Stimulated activated CD8-positive, alpha-beta memory T cell treated with anti-CD3 and anti-CD28 coated beads, Interleukin-4, amount 100 ng/mL, for 4 hours (primary cell): ENCODE measurements at places on chromosomes 2 and 18.

GRCh38 chr2:227198866-227199265 is 34.4 kb downstream of the COL4A3 start:
- no peak for DNase-seq

GRCh38 chr18:35827275-35827902 is 145.1 kb upstream of the RMP24 start:
- DNase-seq: no peak

DNA sequence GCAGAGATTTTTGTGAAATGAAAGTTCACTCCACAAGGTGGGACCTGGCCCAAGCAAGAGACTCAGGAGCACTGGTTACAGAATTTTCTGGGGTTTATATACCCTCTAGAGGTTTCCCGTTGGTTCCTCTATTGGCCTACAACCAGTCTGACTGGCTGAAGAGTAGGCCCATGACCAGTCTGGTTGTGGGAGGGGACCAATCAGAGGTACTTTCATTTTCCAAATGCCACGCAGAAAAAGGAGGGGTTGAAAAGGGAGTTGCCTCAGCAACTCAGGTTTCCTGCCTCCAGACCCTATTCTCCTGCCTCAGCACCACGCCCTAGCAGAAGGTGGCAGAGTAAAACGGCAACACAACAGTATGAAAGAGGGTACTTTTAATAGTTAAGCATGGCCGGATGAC is 98.4 kb downstream of the COLEC12 start:
- no peak for DNase-seq

DNA sequence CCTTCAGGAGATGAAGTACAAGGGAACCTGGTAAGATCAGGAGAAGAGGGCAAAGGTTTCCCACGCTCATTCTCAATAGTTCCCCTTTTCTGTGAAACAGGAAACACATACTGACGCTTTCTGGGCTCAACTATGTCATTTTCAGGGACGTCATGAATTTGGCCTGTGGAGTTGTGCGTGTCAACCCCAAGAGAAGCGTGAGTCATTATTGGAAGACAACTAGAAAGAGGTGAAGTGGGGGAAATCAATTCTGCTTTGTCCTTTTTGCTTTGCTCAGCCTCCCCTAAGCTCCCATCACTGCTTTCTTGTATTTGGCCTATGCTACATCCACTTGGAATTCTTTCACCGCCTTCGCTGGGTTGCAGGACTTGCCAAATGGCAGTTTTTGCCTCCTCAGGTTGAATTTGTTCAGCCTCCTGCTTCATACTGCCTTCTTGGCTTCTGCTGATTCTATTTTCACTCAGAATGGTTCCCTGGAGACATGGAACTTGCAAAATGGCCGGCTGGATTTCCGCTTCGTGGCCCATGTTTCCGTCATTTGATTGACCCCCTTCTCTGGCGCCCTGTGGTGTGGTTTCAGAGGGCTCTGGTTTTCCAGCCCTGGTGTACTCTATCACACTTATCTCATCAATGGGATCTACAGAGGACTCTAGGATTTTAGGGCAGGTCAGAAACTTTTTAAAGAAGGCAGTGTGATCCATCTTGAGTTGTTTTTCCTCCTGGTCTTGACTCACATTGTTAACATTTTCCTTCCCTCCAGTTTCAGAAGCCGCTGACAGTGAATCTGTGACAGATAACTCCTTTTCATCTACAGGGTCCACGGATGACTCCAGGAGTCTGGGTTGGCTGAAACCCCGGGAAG is 93.3 kb downstream of the ALPK2 start:
- no peak for DNase-seq

- DNase-seq: no peak
Measured at GRCh38 chr2:33230842-33231241, 245.6 kb upstream of the RASGRP3 start.

DNA sequence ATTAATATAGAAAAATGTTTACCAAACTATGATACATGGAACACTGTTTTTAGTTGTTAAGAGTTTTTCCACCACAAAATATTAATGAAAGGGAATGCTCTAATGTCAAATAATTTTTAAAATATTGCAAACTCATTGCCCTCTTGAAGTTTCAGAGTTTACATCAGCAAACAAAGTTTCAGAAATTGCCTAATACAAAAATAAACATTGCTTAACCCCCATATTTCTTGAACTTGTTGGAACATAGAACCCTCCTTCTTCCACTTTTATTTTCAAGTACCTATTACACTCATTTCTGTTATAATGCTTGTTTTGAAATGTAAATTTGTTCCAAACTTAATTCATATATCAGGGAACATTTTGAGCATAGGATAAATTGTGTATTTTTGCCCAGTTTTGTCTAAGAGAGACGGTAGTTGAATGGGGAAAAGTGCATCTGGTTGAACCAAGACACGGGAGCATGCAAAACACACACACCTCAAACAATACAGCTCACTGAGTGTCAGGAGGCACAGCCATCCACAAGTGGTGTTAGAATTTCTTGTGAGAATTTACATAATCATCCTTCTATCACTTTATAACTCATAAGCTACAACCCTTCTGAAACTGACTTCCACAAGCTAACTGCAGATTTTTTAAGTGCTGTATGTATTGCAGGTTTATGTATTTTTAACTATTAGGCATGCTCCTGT is 5.3 kb upstream of the MC4R start:
- no peak for DNase-seq

- peak; percentile 58 for DNase-seq
Measured at GRCh38 chr2:85678794-85679672, 11.0 kb upstream of the SFTPB start.

- DNase-seq: no peak
Measured at GRCh38 chr2:236840215-236840614, 245.5 kb upstream of the COPS8 start.

GRCh38 chr2:173164396-173164795 is 88.8 kb downstream of the MAP3K20 start:
- DNase-seq: no peak

DNA sequence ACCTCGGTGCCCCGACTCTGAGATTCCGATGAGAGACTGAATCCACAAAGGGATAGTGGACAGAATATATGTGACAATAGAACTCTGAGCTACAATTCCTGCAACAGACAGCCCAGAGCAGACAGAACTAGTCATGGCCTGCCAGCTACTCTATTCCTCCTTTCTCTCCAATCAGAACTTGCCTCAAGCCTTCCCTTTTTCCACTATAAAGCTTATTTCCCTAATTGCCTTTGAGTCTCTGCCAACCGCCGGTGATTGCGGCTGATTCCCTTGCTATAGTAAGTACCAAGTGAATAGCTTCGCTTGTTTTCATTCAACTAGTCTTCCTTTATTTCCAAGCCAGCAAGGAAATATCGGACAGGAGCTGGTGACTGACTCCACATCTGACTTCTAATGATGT is 96.8 kb downstream of the DSC3 start:
- DNase-seq: no peak

GRCh38 chr2:3292416-3292815 is 85.2 kb downstream of the EIPR1 start:
- no peak for DNase-seq

DNA sequence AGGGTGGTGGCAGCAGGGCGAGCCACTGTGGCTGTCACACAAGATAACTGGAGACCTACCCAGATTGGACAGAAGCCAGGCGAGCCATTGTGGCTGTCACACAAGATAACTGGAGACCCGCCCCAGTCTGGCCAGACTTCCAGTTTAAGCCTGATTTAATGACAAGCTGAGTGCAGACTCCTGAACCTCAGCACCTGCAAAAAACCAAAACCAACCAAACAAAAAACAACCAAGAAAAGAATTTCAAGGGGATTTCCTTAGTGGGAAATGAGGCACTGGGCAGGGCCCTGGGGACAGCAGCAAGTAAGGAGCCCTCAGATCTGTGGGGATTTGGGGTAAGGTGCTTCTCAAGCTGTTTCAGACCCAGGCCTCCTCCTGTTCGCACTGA is 95.2 kb upstream of the BOD1L2 start:
- no peak for DNase-seq

- DNase-seq: no peak
Measured at GRCh38 chr2:216215658-216216390, 106.7 kb downstream of the XRCC5 start.

GRCh38 chr18:36809590-36810381 is 19.0 kb downstream of the TPGS2 start:
- DNase-seq: no peak

GRCh38 chr18:25298853-25299274 is 53.1 kb downstream of the ZNF521 start:
- no peak for DNase-seq

DNA sequence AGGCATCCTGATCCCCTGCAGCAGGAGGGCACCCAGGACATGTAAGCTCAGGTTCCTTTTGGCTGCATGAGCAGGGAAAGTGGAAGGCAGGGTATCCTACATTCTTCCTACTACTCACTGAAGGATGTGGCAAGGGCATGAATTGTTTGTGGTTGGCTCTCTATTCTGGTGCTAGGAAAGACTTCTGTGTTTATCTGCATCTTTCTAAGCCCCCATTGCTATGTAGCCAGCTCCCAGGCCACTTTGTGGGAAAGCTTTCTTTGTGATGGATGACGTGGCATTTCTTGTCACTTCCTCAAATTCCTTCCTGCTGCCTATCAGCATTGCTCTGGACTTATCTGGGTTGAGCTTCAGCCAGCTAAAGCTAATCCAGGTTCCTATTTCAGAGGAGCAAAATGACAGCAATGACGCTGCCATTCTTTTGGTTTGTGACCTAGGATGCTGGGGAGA is 46.2 kb downstream of the MEIS1 start:
- DNase-seq: no peak

GRCh38 chr2:134253804-134254203 is at the start of gene MGAT5:
Gene MGAT5 (plus strand): TSS chr2:134254072. CDS start chr2:134254404, 332 bp downstream.
- DNase-seq: no peak

- DNase-seq: no peak
Measured at GRCh38 chr18:36335476-36336279, 38.2 kb downstream of the FHOD3 start.

DNA sequence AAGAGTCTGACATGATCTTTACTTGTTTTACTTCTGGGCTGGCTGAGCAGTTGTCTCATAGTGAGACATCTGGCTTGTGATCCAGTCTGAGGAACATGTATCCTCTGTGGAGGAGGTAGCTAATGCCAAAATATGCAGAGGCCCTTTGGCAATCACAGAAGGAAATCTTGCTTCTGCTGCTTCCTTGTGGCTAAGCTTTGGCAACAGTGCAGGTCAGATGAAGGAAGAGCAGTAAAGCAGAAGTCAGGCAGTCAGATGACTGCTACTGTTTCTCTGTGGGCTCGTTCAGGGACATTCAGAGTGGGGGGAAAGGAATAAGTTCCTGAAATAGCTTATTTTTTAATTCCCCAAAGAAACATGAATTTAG is 22.3 kb downstream of the DOK1 start:
- no peak for DNase-seq

DNA sequence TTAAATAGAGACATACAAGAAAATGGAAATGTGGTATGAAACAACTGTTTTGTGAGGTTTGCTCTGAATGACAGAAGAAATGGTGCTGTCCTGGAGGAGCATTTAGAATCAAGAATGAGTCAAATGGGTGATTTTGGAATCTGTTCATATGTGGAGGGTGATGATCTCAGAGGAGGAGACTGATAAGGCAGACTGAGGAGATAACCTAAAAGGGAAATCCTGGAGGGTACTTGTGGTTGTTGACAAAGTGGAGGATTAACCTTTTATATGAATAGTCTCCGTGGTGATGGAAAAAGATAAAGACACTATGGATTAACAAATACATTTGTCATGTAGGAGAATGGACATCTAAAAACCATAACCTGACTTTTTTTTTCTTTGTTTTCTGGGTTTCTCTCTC is 74.1 kb downstream of the MMADHC start:
- DNase-seq: no peak

- no peak for DNase-seq
Measured at GRCh38 chr2:217270485-217271121, 410.7 kb upstream of the TNP1 start.

GRCh38 chr2:217938036-217938435 is 64.8 kb downstream of the TNS1 start:
- DNase-seq: no peak

DNA sequence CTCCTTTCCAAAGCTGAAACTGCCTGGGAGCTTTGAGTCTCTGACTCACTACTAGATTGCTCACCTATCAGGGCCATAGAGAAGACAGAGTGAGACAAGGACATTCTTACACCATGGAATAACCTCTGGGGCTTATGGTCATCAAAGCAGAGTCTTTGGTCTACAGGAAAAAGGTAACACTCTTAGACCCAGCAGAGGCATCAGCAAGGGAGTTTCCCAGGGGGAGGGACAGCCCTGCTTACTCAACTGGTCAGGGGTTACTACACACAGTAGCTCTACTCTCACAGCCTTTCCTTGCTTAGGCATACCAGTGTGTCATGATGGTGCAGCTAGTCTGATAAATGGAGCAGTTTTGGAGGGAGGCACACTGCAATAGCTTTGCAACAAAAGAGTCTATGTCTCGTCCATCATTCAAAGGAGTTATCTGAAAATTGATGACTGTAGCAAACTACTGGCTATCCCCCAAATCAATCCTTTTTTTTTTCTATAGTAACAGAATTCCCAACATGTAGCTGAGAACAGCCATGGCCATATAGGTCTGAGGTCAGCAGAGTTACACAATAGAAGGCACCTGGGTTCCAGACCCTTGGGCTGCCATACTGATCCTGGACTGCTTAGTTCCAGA is 22.4 kb upstream of the CD28 start:
- no peak for DNase-seq

DNA sequence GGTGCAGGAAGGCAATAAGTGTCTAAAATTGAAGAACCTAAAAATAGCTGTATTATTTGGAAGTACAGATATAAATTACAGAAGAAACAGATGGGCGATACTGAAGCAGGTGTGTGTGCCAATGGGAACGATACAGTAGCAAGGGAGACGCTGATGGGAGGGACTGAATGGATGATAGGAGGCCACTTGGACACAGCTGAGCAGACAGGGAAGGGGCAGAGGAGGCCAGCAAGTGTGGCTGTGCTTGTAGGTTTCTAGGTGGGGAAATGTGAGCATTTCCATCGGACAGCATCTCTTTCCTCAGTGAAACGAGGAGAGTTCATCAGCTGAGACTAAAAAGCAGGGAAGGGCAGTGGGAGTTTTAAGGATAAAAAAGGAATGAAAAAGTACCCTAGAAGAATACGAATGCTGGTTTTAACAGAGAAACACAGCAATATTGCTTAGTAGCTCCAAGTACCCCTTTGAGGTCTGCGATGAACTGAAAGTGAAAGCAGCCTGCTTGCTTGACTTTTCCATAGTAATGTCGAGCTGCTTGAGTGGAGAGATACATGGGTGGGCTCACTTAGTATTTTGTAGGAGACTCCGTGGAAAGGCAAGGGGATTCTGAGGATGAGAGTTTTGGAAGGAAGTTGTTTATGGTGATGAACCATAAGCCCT is 91.7 kb upstream of the EPC2 start:
- peak; percentile 11 for DNase-seq

GRCh38 chr18:33557706-33558105 is 20.3 kb upstream of the ASXL3 start:
- no peak for DNase-seq
